Cortex of kidney (tissue), 1 donor: ENCODE measurements at places on chromosomes 12 and 14.

DNA sequence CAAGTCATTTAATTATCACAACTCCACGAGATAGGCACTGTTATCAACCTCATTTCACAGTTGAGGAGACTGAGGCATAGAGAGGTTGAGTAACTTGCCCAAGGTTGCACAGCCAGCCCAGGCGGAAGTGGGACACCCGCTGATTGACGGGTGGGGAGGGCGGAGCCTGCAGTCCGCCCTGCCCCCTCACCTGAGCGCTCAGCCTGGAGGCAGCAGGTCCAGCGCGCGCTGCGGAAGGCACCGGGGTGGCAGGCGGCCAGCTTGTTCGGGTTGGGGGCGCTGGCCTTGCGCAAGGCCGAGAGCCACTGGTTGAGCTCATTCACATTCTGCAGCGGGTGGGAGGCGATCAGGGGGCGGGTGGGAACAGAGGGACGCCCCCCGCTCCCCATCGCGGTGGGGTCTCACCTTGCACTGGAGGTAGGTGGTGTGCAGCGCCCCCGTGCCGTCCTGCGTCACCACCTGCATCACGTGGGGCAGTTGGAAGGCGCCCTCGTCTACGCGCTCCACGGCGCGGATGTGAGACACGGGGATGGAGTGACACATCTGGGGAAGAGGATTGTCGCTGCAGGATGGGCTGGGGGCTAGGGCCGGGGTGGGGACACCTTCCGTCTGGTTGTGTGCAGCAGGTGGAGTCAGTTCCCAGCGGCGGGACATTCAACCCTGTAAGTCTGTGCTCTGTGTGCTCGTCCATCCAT, 31.7 kb downstream of the RASAL1 start:
- DNase-seq, result no peak

DNA sequence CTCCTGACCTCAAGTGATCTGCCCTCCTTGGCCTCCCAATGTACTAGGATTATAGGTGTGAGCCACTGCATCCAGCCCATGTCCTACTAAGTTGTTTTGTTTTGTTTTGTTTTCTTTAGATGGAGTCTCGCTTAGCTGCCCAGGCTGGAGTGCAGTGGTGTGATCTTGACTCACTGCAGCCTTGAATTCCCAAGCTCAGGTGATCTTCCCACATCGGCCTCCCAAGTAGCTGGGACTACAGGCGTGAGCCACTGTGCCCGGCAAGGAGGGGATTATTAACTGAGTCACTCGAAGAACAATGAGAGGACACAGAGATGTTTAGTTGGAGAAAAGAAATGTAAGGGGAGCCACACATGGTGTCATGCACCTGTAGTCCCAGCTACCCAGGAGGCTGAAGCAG, 18.0 kb upstream of the ERBB3 start:
- no peak for DNase-seq

DNA sequence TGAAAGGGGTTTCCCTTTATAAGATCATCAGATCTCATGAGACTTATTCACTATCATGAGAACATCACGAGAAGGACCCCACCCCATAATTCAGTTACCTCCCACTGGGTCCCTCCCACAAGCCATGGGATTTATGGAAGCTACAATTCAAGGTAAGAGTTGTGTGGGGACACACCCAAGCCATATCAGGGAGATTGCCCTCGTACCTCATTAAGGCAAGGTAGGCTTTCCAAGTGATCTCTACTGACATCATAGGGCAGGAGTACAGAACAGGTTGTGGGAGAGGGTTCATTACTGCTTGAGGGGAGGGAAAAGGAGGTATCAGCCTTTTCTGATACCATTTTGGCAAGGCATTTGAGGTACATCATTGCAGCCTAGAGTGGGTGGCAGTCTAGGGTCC, 524.6 kb downstream of the PRKD1 start:
- DNase-seq, result no peak

DNA sequence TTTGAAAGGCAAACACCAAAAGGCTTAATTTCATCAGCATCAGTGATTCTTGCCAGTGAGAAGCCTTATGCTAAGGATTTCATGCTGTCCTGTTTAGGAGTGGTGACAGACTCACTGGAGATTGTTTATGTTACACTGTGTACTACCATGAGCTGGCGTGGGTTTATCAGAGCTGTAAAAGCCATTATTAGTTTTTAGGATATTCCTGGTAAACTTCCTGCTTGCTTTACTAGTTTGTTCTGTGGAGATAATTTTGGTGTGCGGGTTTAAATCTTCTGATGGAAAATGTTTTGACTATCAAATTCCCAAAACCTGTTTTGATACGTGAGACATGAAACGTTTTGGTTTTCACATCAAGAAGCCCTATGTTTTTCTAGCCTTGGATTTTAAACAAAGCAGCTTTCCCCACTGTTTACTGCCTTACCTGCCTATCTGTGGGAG, 15.2 kb downstream of the PPFIBP1 start:
- DNase-seq, result no peak

DNA sequence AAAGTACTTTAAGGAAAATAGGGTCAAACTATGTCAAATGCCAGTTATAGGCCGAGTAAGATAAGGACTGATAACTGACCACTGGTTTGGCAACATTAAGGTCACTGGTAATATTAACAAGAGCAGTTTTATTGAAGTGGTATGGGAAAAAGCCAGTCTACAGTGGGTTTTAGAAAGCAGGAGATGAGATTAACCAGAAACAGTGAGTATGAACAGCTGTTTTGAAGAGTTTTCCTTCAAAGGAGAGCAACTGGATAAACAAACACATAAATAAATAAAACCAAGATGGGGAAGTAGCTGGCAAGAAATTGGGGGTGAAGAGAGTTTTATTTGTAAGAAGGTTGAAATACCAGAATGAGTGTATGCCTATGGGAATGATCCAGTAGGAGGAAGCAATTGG, 30.3 kb downstream of the KITLG start:
- DNase-seq, result no peak

GRCh38 chr12:109455706-109456105, 21.4 kb downstream of the KCTD10 start:
- no peak for DNase-seq

DNA sequence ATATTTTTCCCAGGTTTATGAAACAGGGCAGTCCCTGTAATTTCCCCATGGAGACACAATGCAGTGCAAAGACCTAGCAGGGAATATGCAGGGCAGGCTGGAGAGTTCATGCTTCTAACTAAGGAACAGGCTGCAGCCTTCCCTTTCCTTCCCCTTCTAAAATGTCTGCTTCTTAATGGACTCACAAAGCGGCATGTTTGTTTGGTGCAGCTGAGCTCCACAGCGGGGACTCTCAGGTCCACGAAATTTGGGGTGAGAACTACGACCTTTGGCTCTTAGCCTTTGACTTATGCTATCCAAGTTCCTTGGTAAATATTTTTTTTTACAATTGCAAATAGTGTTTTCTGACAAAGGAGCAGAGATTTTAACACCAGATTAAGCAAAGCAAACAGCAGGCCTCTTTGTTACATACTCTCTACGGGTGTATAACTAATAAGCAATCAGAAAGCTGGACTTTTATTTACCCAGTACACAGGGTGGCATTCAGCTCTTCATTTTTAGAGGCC, 323.6 kb downstream of the ZFP36L1 start:
- no peak for DNase-seq

GRCh38 chr14:73810478-73811163, 41.0 kb upstream of the PTGR2 start:
- no peak for DNase-seq

- DNase-seq, result no peak
Observed at GRCh38 chr12:45122768-45123380, 72.0 kb upstream of the DBX2 start.

- DNase-seq, result no peak
Observed at GRCh38 chr12:5965950-5966383, 20.9 kb upstream of the ANO2 start.

DNA sequence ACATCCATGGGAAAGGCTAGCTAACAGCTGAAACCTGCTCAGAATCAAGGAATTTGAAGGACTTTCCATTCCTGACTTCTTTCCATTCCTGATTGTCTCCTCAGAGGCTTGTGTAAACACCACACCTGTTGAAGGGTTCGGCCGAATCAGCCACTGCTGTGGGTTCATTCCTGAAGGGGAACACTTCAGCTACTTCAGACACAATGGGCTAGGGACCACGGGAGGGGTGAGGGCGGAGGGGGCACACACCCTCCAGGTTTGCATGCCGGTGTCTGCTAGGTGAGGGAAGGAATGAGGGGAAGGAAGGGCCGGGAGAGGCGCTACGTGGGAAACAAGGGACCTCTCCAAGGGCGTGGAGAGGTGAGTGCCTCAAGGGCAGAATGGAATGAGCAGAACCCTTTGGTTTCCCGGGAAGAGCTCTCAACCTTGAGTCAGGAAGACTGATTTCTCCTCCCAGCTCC, 1.3 kb downstream of the GPRC5A start:
- DNase-seq, result no peak

- DNase-seq, result no peak
Observed at GRCh38 chr12:123757561-123757960, 4.5 kb upstream of the DNAH10 start.

DNA sequence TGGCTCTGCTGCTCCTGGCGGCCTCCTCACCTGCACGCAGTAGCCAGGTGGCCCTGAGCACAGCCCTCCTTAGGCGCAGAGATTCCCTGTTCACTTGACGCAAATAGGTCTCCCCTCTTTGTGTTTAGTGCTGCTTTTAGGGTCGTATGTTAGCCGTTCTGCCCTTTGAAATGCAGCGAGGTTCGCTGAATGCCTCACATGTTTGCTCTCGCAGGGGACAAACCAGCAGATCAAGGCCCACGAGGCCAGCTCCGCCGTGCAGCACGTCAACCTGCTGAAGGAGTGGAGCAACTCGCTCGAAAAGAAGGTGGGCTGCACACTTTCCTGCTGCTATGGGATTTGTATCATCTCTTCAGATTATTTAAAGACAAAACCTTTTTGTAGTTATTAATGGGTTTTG, 31.4 kb upstream of the AMN start:
- no peak for DNase-seq

DNA sequence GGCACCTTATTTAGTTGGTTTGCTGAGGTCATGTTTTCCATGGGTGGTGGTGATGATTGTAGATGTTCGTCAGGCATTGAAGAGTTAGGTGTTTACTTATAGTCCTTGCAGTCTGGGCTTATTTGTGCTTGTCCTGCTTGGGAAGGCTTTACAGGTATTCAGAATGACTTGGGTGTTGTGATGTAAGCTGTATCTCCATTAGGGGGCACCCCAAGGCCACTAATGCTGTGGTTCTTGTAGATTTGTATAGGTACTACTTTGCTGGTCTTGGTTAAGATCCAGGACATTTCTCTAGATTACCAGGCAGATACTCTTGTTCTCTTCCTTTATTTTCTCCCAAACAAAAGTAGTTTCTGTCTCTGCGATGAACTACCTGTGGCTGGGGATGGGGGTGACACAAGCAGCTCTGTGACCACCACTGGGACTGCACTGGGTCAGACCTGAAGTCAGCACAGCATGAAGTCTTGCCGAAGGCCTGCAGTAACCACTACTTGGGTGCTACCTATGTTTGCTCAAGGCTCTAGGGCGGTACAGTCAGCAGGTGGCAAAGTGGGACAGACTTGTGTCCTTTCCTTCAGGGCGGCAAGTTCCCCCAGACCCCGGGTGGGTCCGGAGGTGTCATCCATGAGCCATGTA, 35.8 kb upstream of the FBXO33 start:
- no peak for DNase-seq

DNA sequence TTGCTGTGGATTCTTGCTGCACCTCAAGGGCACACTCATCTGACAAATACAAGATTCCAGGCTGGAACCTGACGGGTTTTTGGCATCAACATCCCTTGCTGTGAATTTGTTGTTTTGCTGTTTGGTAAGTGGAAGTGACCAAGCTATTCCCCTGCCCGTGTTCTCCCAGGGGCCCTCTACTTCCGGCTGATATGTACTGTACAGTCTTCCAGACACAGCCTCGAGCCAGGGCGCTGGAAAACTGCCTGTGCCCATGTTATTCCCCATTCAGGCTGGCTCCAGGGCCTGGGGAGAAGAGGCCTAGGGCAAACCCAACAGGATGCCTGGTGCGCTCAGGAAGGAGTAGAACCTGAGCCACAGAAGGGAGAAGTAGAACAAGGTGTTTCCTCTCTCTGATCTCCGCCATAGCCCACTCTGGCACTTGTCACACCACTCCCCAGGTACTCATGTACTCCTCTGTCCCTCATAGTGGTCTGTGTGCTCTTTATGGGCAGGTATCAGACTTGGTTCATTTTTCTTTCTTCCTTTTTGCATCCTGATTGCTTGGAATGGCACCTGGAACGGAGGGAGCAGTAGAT, 67.8 kb upstream of the LTA4H start:
- DNase-seq, result no peak

DNA sequence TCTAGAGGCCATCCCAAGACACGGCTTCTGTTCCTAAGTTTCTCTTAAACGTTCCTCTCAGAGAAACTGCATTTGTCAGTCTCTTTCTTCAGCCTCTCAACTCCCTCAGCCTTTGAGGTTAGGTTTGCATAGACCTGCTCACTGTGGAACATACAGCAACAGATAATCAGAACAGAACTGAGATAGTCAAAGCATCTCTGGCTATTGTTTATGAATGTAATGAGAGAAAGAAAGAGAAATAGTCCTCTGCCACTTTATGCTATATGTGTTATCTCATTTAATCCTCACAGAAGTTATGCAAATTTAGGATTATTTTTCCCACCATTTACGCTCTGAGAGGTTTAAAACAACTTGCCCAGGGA, 190.6 kb downstream of the PHLDA1 start:
- DNase-seq, result no peak

DNA sequence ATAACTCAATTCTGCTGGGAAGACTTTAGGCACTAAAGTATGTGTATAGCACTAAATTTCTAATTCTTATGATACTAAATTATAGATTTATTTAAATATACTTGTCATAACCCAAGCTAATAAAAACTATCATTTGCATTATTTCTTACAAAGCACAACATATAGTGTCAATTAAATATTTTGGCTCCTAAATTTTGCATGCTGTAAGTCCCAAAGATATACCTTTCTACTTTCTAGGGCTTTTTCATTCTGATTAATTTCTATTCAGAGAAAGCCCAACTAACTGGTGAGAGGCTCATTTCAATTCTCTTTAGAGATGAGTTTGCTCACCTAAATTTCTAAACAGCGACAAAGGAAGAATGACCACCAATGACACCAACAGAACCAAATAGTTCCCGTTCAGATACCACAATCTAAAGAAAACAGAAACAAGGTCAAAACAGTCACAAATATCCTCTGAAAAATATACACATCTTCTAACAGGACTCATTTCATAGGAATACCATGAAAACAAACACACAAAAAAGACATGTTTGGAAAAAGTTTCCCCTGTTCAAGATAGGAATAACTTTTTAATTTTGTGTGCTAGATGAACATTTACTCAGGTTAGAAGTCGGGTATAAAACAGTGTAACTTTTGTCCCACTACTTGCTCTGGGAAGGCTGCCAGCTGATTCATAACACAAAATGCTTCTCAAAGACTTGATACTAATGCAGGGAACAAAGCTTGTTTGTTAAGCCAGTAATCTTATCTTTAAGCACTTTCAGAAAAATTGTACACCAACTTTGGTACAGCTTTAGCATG, 7.6 kb downstream of the SLC38A2 start:
- no peak for DNase-seq

GRCh38 chr12:100427078-100427477, 46.6 kb upstream of the NR1H4 start:
- no peak for DNase-seq

GRCh38 chr12:57242691-57243454, 8.1 kb downstream of the STAC3 start:
- no peak for DNase-seq
